Inflammatory macrophage treated with lipopolysaccharide for 4 hours (primary cell): ENCODE measurements at places on chromosomes 7 and 10.

- DNase-seq, result no peak
These were observed 112.3 kb downstream of the CACNA2D1 start for GRCh38 chr7:82331234-82331633.

- no peak for DNase-seq
These were observed 55.9 kb downstream of the VOPP1 start for GRCh38 chr7:55516409-55516808.

GRCh38 chr10:90125456-90126255 is 424.3 kb downstream of the KIF20B start:
- DNase-seq, result no peak

DNA sequence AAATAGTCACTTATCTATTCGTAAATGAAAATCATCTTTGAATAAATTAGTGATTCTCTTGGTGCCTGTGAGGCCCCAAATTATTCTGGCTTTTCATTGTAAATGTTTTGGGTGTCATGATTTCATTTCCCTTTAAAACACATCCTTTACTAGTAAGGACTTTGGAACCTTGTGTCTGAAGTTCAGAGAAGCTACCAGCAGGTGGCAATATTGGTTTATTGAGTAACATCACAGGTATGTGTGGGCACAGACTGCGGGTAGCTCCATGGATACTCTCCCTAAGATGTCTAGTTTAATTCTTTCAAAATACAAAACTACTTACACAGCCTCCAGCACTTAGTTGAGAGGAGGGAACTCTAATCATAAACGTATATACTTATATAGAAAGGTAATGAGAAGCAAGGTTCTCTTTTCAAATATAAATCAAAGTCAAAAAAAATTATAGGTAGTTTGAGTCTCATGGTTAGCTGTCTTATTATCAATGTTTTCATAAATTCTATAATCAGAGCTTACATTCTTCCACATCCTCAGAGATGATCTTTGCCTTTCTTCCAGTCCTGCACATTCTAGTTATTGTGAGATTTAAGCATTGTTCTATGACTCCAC is 449.6 kb downstream of the GRM8 start:
- peak; percentile 23 for DNase-seq

GRCh38 chr10:30029872-30030256 is 29.5 kb downstream of the JCAD start:
- no peak for DNase-seq

DNA sequence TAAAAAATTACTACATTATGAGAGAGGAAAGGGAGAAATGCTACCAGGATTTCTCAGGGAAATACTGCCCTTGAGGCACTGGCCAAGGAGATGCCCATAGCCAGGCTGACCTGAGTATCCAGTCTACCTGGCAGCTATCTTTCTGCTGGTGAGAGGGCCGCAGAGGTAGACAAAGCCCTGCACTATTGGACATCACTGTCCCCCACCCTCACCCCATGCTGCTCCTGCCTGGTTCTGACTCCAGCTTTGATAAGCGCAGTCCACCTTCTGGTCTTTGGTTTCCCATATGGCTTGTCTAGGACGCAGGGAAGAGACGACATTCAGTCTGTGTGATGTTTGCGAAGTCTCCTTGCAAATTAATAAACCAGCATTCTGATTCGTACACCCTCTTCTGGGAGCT is 3.7 kb downstream of the ITPRIP start:
- no peak for DNase-seq

GRCh38 chr10:28668363-28669226 is 8.7 kb upstream of the BAMBI start:
- peak; percentile 16 for DNase-seq

GRCh38 chr10:122587098-122587760 is 26.7 kb downstream of the DMBT1 start:
- no peak for DNase-seq

GRCh38 chr7:151727579-151728285 is 149.2 kb downstream of the PRKAG2 start:
- peak; percentile 87 for DNase-seq

GRCh38 chr10:511849-512191 is 177.6 kb downstream of the DIP2C start:
- DNase-seq, result no peak

DNA sequence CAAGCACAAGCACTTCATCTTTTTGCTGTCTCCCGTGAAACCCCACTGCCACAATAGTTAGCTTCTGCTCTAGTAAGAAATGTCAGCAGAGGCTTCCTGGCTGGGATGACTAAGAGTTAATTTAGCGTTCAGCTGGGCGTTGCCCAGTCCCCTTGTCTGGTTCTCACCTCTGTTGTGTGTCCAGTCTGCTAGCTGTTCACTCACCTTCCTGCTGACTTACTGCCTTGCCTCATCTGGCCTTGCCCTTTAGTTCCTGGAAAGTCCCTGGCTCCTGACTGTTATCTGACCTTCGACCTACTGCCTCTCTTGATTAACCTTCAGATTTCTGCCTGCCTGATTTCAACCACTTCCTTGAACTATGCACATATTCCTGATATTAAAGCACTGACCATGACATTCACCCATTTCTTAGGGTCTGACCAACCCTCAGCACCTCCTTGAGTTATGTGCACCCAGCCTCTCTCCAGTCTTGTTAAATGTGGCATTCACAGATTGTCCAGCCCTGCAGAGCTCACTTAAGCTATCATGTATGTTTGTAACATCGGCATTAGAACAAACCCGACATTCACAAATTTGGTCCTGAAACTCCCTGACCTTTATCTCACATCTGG is 30.3 kb downstream of the C7orf33 start:
- DNase-seq, result peak; percentile 81

DNA sequence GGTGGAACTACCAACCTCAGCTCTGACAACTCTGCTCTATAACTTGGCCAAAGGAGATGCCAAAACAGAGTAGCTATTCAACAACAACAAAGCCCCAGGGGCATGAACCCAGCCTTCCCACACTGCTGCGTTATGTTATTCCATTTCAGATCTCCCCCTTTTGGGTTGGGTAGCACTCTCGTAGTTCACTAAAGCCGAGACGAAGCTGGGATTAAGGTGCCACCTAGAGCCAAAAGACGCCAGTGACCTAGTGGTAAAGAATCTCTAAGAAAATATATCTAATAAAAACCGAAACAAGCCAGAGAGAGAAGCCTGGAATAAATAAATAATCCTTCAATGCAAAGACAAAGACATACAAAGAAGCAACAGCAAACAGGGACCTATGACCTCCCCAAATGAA is 217.3 kb downstream of the HERPUD2 start:
- no peak for DNase-seq

DNA sequence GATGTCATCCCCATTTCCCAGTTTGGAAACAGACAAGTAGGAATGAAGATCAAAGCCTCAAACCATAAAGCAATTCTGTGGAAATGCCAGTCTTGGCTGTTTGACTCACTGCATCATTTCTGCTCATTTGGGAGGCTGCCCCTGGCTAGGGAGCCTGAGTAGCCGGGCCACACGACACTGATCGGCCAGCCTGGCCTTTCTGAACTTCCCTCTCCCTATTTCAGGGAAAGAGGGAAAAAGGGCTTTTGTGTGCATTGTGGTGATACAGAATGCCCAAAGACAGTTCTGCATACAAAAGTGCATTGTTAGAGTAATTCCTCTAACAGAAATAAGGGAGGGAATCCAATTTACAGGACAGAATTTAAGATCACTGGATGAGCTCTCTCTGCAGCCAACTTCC is 41.7 kb upstream of the OPALIN start:
- DNase-seq, result no peak

DNA sequence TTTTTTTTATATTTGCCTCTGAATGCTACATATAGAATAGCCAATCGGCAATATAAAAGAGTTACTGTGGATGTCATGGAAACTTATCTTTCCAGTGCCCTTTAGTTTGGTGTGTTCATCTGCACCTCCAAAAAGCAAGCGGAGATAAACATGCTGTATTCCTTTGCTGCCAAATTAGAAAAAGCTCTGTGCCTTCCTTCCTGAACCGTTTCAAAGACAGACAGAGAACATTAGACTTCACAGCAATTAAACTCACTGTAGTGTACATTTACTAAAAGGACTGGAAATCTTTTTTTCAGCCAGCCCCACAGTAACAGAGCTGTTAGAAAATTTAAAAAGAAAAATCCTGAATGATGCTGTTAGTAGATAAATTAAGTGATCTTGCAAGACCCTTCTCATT is 707.5 kb downstream of the LRMDA start:
- no peak for DNase-seq

DNA sequence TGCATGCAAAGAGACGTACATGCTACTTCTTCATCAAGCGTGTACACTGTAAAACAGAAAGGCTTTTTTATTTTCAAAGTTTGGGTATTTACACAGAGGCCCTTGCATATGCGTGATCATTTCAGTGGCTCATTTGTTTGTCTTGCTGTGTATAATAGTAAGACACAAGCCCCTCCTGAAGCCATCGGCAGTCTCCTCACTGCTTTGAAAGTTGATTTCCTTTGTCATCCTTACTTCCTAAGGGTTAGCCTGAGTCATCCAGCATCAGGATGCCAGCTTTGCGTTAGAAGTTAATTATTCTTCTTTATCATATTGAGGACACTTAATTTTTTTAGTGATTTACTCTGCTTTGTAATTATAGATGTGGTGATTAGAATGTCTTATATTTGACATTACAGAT is 72.5 kb upstream of the CTBP2 start:
- no peak for DNase-seq

DNA sequence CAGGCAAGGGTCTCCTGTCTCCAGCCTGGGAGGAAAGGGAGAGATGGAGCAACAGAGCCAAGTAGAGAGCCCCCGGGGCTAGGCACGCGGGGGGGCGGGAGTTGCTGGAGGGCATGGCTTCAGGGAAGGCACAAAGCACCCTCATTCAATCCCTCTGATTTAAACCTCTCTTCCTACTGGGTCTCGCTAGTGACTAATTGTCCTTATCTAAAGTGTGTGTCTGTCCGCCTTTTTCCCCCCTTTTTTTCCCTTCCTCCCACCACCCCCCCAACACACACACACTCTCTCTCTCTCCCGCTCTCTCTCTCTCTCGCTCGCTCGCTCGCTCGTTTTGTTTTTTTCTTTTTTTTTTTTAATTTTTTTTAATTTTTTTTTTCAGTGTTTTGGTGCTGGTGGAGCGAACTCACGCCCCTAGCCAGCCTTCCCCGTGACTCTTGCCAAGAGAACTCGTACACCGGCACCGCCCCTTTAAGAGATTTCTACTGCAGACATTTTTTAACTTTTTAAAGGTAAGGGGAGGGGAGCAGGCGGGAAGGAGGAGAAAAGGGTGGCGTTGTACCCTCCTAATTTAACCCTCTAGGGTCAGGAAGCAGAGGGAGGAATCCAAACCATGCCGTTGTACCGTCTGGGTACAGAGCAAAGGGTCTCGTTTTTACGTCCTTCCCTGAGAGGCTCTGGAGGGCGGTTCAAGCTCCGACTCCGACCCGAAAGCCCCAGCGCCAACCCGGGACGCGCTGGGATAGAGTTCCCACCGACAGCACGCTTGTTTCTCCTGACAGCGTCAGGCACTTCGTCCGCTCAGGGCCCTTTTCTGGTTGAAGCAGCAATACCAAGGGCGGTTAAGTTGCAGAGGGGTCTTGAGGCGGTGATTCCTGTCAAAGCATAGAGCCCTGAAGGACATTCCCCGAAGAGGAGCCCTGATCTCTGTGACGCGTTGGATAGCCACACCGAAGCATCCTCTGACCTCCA is at the start of gene HPSE2:
Gene HPSE2, minus strand, starts transcription at position 195 of the 969 bp plus-strand sequence.
- no peak for DNase-seq

- DNase-seq, result no peak
These were observed 20.2 kb downstream of the C10orf67 start for GRCh38 chr10:23324351-23324750.

DNA sequence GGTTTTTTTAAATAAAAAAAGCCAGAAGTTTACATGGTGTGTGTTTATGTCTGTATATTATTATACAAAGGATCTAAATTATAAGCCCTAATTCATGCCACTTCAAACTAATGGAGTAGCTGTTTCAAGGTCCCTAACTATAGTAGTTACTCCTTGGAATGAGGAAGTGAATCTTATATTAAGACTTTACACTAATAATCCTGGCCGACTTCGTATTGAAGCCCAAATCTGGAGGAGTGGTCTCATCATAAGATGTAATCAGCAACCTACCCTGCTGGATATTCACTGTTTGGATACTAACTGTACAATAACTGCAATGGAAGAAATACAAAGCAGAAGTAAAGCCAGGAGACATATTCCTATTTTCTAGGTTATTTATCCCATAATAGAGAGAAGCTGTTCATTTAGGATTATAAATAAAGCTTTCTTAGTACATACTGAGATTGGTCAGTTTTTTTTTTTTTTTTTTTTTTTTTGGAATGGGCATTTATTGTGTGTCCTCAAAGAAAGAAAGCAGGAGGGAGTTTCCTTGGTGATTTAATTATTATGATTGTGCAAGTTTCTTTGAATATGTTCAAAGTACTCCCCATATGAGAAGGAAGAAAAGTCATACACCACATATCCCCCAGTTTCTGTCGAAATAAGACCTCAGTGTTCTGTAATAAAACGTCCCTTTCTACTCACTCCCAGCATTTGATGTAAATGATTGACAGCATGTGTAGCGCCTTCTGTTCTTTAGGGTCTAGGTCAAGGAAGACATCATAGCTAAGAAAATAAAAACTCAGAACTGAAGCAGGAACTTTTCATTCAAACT is 397.8 kb downstream of the EXOC4 start:
- DNase-seq, result peak; percentile 90

- no peak for DNase-seq
These were observed 68.8 kb upstream of the SDK1 start for GRCh38 chr7:3232228-3232627.

- DNase-seq, result no peak
These were observed 75.2 kb upstream of the CELF2 start for GRCh38 chr10:10942441-10942840.

- DNase-seq, result no peak
These were observed 69.5 kb upstream of the PPIF start for GRCh38 chr10:79277579-79278269.

- no peak for DNase-seq
These were observed 49.6 kb downstream of the MAGI2 start for GRCh38 chr7:79403879-79404278.

DNA sequence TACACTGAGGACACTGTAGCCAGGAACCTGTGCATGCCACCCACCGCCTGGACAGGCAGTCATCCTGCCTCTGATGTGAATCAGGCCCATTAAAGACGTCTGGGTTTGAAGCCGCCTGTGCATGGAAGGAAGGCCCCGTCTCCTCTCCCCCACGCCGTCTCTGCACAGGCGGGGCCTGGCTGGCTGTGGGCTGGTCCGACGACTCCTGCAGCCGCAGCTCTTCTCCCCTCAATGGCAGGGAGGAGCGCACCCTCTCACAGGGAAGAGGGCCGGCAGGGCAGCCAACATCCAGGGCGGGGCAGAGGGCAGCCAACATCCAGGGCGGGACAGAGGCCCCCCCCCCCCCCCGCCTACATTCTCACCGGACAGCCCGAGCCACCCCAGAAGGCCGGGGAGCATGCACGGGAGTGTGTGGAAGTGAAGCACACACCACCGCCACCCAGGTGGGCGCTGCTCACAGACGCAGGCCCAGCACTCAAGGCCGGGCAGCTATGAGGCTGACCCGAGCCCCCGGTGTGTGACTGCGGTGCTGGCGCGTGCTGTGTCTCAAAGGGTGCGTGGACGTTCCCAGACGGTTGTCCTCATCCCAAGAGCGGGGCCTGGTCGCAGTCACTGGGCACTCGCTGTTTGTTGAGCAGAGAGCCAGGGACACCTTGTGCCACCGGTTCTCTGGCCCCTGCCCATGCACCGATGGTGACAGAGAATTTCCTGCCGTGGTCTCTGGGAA is 19.1 kb downstream of the DPYSL4 start:
- DNase-seq, result no peak
